Renal cortical epithelial cell (primary cell): ENCODE measurements at places on chromosomes 6 and 20. TPM values are rescaled to one million over a fixed set of nuclear protein-coding genes. Genes with fewer than 3 reads are reported as not detected.

GRCh38 chr6:158516098-158516497 lies 43.8 kb upstream of the TMEM181 start:
- DNase-seq: no peak

DNA sequence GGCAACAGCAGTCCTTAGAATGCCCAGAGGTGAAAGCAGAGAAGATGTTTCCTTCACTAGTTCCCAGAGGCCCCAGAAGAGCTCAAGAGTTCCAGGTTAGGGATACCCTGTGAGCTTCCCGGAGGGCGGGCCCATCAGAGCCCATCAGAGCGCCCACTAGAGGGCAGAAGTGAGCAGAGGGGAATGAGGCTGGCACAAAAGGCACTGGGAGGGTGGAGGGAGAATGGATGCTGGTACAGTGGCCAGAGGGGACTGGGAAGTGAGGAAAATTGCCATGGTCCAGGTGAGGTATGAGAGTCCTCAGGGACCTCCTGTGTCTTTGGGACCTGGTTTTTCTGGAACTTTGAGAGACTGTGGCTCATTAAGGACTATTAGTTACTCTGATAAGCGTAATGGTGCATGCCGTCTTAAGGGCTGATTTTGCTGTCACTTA lies 57.3 kb downstream of the LINC00237 start:
- no peak for DNase-seq

- DNase-seq: no peak
Observed at GRCh38 chr6:37830225-37830624, 10.7 kb downstream of the ZFAND3 start.

GRCh38 chr20:60977901-60978300 lies 274.2 kb upstream of the CDH4 start:
- DNase-seq: no peak

- no peak for DNase-seq
Observed at GRCh38 chr6:158584236-158584651, 24.4 kb downstream of the TMEM181 start.

- no peak for DNase-seq
Observed at GRCh38 chr20:43514648-43514999, 7.1 kb downstream of the L3MBTL1 start.

DNA sequence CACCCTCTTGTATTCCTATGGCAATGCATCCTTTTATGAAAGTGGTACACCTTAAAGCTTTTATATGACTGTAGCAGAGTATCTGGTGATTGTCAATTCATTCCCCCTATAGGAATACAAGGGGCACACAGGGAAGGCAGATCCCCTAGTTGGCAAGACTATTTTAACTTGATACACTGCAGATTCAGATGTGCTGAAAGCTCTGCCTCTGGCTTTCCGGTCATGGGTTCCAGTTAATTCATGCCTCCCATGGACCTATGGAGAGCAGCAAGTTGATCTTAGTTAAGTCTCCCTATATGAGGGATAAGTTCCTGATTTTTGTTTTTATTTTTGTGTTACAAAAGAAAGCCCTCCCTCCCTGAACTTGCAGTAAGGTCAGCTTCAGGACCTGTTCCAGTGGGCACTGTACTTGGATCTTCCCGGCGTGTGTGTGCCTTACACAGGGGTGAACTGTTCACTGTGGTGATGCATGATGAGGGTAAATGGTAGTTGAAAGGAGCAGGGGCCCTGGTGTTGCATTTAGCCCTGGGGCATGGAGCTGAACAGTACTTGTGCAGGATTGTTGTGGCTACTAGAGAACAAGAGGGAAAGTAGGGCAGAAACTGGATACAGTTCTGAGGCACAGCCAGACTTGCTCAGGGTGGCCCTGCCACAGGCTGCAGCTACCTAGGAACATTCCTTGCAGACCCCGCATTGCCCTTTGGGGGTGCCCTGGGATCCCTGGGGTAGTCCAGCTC lies 292.1 kb downstream of the ESR1 start:
- peak; percentile 34 for DNase-seq

DNA sequence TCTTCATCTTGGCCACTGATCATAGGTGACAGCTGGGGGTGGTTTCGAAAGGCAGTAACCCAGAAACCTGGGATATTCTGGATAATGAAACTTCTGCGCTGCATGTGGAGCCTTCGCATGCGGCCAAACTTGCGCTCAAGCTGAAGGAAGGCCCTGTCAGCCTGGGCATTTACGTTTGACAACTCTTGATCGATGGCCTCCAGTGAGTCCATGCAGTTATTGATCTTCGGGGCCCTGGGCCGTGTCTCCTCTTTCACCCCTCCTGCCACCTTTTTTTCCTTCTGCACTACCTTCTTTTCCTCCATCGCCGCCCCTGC lies 729 bp downstream of the TSPYL4 start:
- DNase-seq: no peak

ERVFRD-1 gene
- total RNA-seq: not detected in 2 replicates

ADGRG6 gene
- 26.1 and 46.0 TPM in 2 replicates for total RNA-seq

NDUFAF5 gene
- total RNA-seq: 15.6 and 20.0 TPM in 2 replicates

TMEM244 gene
- not detected in 2 replicates for total RNA-seq
